Placental epithelial cell (primary cell): ENCODE measurements at places on chromosomes 3 and 15. TPM values are rescaled to one million over a fixed set of nuclear protein-coding genes. Genes with fewer than 3 reads are reported as not detected.

The OXSR1 gene
- 68.3 and 92.4 TPM in 2 replicates for total RNA-seq

The WDR72 gene
- total RNA-seq = not detected in 2 replicates

The MCTP2 gene
- total RNA-seq = 10.2 and 20.0 TPM in 2 replicates

The ZNF80 gene
- total RNA-seq = under 0.01 TPM in 1 of 2 replicates, not detected in the other

The EPB42 gene
- total RNA-seq = not detected in 2 replicates

The PSTPIP1 gene
- 0.39 and 0.76 TPM in 2 replicates for total RNA-seq

The CLDN1 gene
- 0.11 TPM in 1 of 2 replicates, not detected in the other for total RNA-seq

The GNAT1 gene
- total RNA-seq = not detected in 2 replicates

The GABRR3 gene
- total RNA-seq = not detected in 2 replicates

The GHRL gene
- total RNA-seq = under 0.01 TPM in 1 of 2 replicates, not detected in the other

The FEZF2 gene
- total RNA-seq = not detected in 2 replicates

The TMEM39A gene
- total RNA-seq = 89.9 and 100 TPM in 2 replicates

The SPINK8 gene
- not detected in 2 replicates for total RNA-seq

The RPLP1 gene
- total RNA-seq = 139 and 214 TPM in 2 replicates

The PEX11A gene
- total RNA-seq = 3.5 and 4.7 TPM in 2 replicates

The ZNF654 gene
- total RNA-seq = 21.2 and 24.0 TPM in 2 replicates

The NMB gene
- total RNA-seq = 3.5 and 4.3 TPM in 2 replicates

The MYD88 gene
- total RNA-seq = 20.8 and 23.2 TPM in 2 replicates

The BNC1 gene
- not detected in 2 replicates for total RNA-seq

The FSTL1 gene
- total RNA-seq = 985 and 1,689 TPM in 2 replicates

The C3orf85 gene
- total RNA-seq = not detected in 2 replicates

The CCDC39 gene
- total RNA-seq = not detected in 2 replicates

The CACNA2D2 gene
- 0.39 TPM in 1 of 2 replicates, not detected in the other for total RNA-seq

The SOX2 gene
- total RNA-seq = not detected in 2 replicates

The DLL4 gene
- 0.22 TPM in 1 of 2 replicates, not detected in the other for total RNA-seq

The TMEM266 gene
- 3.0 and 3.1 TPM in 2 replicates for total RNA-seq

The HTR3E gene
- not detected in 2 replicates for total RNA-seq

The PCOLCE2 gene
- 0.39 TPM in 1 of 2 replicates, not detected in the other for total RNA-seq
